ENCODE measurements at places on chromosomes 1 and 21. TPM values are rescaled to one million over a fixed set of nuclear protein-coding genes. Genes with fewer than 3 reads are reported as not detected.

GRCh38 chr1:1920608-1921458 is 1.8 kb upstream of the TMEM52 start:
- no peak overlapping the region for H3K27ac ChIP-seq
- H3K4me3 ChIP-seq, result no peak overlapping the region
- no peak for DNase-seq
- H3K27me3 ChIP-seq, result no peaks in the 10 kb centered on the region
- H3K36me3 ChIP-seq, result no peaks in the 10 kb centered on the region
- H3K4me1 ChIP-seq, result peaks cover 51% of the 10 kb centered on the region

- no peak overlapping the region for H3K27ac ChIP-seq
- no peaks in the 10 kb centered on the region for H3K4me1 ChIP-seq
- H3K4me3 ChIP-seq, result no peak overlapping the region
Measured at GRCh38 chr1:173341307-173341706, 134.2 kb upstream of the TNFSF4 start.

DNA sequence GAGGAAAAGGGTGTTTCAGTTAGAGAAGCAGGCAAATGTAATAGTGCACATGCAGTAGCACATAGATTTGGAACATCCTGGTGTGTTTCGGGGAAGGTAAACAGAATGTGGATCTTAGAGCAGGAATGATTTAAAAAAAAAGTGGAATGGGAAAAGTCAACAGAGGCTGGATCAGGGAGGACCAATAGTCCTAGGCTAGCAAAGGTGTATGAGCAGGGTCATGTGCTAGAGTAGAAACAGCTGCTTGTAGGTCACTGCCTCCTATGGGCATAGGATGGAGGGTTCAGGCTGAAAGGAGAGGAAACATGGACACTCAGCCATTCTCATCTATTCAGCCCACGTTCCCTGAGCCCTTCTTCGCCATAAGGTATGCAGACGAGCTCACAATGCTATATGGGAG is 3.7 kb upstream of the KPNA6 start:
- no peak for DNase-seq
- no peak overlapping the region for H3K4me3 ChIP-seq
- no peaks in the 10 kb centered on the region for H3K4me1 ChIP-seq
- no peaks in the 10 kb centered on the region for H3K27me3 ChIP-seq
- H3K27ac ChIP-seq, result no peak overlapping the region
- H3K36me3 ChIP-seq, result no peaks in the 10 kb centered on the region

GRCh38 chr1:229661022-229661877 is 35.2 kb downstream of the URB2 start:
- H3K4me3 ChIP-seq, result no peak overlapping the region
- no peak overlapping the region for H3K27ac ChIP-seq
- H3K27me3 ChIP-seq, result no peaks in the 10 kb centered on the region
- peak; percentile 75 for DNase-seq
- peaks cover 6% of the 10 kb centered on the region for H3K4me1 ChIP-seq
- H3K36me3 ChIP-seq, result no peaks in the 10 kb centered on the region

DNA sequence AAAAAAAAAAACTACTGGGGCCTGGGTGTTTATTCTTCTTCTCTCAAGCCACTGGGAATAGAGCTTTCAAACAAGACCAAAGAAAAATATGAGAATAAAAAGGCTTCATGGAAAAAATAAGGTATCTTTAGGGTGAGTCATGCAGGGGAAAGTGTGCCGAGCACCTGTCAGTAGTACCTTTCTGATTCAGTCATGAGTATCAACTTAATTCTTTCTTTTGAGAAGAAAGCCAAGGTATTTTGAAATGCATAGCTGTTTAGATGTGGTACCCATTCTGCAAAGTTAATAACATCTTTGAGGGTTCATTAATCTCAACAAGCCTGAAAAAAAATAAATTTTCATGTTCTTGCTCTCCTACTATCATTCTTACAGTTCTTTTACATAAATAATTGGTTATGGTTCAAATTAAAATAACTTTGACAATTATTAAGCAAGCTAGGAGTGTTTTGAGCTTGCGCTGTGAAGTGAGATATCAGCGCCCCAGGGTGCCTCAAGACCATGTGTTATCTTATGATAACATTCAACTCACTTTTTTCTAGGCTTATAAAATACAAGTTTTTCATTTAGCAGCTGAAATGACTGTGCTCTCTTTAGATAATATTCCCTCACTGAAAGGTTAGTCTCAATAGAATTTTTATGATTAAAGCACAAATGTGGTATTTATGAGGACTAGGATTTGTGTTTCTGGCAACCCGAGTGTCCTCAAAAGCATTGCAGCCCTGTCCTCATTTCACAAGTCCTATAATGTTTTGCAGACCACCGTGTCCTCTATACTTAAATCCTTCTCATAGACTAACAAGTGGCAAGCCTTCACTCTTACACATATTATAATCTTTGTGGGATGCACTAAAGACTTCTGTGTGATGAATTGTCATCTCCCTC is 138.6 kb downstream of the SLC44A5 start:
- no peak overlapping the region for H3K4me3 ChIP-seq
- no peak overlapping the region for H3K27ac ChIP-seq
- no peak for DNase-seq
- H3K4me1 ChIP-seq, result no peaks in the 10 kb centered on the region
- H3K27me3 ChIP-seq, result no peaks in the 10 kb centered on the region

DNA sequence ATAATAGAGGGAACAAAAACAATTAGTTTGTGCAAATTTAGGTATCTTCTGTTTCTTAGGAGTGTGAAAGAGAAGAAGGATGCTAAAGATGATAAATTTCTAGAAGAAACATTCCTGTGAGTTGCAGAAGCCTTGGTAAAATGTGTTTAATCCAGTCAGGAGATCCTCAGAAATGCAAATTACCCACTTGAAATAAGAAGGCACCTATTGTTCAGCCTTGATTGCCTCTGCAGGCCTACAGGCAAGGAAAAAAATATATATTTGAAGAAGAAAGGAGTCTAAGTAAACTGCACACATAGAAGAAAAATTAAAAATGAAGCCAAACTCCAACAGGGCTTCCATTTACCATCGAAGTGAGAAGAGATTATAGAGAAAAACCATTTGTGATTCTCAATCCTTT is 51.0 kb upstream of the LHX8 start:
- no peak overlapping the region for H3K4me3 ChIP-seq
- H3K27ac ChIP-seq, result no peak overlapping the region
- no peaks in the 10 kb centered on the region for H3K4me1 ChIP-seq

DNA sequence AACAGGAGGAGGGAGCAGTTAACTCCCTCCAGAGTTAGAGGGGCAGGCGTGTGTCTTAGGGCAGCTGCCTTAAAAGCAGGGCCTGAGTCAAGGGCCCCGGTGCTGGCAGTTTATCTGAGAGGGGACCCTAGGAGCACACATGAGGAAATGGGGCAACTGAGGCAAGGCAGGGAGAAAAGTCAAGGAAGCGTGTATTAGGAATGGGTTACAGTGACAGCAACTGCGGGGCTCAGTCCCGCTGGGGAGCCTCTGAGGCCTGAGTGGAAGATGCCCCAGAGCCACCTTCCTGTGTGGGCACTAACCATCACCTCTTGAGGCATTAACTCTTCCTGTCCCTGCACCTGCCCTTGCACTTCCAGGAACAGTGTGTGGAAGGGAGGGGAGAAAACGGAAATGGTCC is 276.3 kb downstream of the MATN1 start:
- DNase-seq, result no peak
- no peaks in the 10 kb centered on the region for H3K36me3 ChIP-seq
- no peaks in the 10 kb centered on the region for H3K27me3 ChIP-seq

DNA sequence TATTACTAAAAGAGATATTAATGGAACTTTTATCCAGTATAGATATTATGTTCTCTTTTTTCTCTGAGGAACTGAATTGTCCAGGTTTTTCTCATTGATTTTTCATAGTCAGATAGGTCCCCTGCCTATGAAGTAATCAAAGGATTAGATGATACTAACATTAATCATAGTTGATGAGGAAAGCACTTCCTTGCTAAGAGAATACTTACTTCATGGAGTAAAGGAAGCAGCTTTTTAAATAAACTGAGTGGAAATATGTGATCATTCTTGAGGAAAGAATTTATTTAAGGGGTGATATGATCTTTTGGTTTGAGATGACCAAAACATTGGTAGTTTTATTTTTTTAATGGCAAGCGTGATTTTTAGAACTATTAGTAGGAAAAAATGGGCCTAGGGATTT is 58.9 kb downstream of the SWT1 start:
- no peaks in the 10 kb centered on the region for H3K4me1 ChIP-seq
- H3K36me3 ChIP-seq, result no peaks in the 10 kb centered on the region
- no peak overlapping the region for H3K4me3 ChIP-seq

DNA sequence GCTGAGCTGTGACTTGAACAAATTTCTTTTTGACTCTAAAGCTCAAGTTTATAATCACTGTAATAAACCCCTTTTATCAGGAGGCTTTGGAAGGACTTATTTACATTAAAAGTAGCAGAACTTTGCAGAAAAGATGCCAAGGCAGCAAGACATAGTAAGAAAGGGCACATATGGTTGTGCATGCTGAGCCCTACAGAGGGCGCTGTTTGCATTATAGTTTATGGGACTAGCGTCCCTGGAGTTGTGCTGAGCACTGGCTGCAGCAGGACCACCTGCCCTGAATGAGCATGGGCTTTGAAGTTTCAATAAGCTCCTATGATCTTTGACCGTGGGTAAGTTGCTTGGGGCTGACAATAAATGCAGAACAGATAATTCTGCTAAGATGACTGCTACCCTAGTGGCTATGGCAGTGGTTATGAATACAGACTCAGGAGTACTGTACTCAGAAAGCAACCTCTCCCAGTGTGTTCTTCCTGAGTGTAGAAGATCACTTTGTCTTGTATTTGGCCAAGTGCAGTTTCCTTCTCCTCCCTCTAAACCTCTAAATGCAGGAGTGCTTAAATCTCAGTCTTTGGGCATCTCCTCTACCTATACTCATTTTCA is 45.4 kb upstream of the USP1 start:
- no peaks in the 10 kb centered on the region for H3K36me3 ChIP-seq
- no peaks in the 10 kb centered on the region for H3K27me3 ChIP-seq
- H3K4me1 ChIP-seq, result no peaks in the 10 kb centered on the region

- no peaks in the 10 kb centered on the region for H3K4me1 ChIP-seq
- no peaks in the 10 kb centered on the region for H3K27me3 ChIP-seq
- no peak overlapping the region for H3K27ac ChIP-seq
- peak overlapping the region; percentile 23 for H3K4me3 ChIP-seq
Measured at GRCh38 chr21:34745557-34746255, 76.9 kb downstream of the CLIC6 start.

DNA sequence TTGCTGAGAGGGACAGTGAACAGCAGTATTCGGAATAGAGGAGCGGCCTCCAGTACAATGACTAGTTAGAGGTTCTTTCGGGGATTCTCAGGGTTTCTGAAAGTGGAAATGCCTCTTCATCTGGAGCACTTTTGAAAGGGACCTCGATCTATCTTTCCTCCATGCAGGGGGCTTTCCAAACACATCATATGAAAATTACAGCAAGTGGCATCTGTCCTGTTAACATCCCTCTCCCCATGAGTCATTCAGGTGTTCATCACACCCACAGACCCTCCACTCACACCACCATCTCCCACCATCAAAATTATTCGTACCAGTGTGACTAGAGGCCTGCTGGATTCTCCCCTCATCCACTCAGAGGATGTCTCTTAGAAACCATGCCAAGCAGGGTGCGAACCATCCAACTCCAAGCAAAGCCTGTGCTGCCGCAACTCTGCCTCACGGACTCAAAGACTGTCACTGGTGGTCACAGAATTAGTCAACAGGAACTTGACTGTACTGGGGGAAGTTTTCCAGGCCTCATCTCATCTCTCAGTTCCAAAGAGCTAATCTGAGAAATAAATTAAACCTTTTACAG is 211.1 kb downstream of the MRPL39 start:
- DNase-seq, result no peak
- H3K27ac ChIP-seq, result no peak overlapping the region
- no peaks in the 10 kb centered on the region for H3K27me3 ChIP-seq
- no peak overlapping the region for H3K4me3 ChIP-seq

DNA sequence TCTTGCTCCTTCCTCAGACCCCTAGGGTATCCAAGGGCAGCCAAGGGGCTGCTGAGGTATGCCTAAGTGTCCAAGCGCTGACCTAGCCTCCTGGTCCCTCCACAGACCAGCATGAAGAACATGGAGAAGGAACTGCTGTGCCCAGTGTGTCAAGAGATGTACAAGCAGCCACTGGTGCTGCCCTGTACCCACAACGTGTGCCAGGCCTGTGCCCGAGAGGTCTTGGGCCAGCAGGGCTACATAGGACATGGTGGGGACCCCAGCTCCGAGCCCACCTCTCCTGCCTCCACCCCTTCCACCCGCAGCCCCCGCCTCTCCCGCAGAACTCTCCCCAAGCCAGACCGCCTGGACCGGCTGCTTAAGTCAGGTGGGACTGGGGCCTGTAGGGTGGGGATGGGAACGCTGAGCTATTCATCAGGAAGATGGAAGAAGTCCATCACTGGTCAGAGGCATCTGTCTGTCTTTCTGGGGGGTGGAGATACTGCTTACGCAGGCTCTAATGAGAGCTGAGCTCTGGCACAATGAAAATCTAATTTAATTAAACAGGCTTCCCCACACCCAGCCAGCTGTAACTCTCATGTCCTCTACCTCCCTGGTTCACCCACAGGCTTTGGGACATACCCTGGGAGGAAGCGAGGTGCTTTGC is 1.8 kb downstream of the TRIM46 start:
- H3K27ac ChIP-seq, result no peak overlapping the region
- H3K4me3 ChIP-seq, result no peak overlapping the region
- no peak for DNase-seq
- peaks cover 2% of the 10 kb centered on the region for H3K27me3 ChIP-seq
- H3K4me1 ChIP-seq, result peaks cover 3% of the 10 kb centered on the region

DNA sequence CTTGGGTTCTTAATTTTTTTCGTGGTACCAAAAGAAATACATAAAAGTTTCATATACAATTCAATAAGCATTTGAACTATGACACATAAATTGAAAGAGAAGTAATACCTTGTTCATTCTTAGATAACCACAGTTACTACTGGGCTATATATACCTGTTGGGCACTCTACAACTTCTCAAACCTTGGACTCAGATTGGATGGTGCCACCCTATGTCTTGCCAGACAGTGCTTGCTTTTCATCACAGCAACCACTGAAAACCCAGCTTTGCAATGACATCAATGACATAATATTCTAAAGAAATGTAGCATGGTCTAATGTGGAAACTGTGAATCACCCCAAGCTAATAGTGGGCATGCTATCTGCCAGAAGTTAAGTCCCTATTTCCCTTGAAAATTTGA is 62.8 kb upstream of the DPH5 start:
- H3K4me3 ChIP-seq, result no peak overlapping the region
- DNase-seq, result no peak
- no peak overlapping the region for H3K27ac ChIP-seq
- no peaks in the 10 kb centered on the region for H3K4me1 ChIP-seq
- H3K27me3 ChIP-seq, result no peaks in the 10 kb centered on the region

KIAA1614 gene
- polyA plus RNA-seq, result not detected

PTPRC gene
- 6.8 TPM for polyA plus RNA-seq

PRRX1 gene
- 0.59 TPM for polyA plus RNA-seq

SEMA4A gene
- polyA plus RNA-seq, result 7.7 TPM

CLEC20A gene
- not detected for polyA plus RNA-seq

SPRR3 gene
- polyA plus RNA-seq, result 10.3 TPM

NES gene
- polyA plus RNA-seq, result 11.8 TPM

OR10Z1 gene
- polyA plus RNA-seq, result not detected

DCST1 gene
- not detected for polyA plus RNA-seq

CLCA4 gene
- 0.27 TPM for polyA plus RNA-seq
